ENCODE measurements at places on chromosomes 3 and 15.

DNA sequence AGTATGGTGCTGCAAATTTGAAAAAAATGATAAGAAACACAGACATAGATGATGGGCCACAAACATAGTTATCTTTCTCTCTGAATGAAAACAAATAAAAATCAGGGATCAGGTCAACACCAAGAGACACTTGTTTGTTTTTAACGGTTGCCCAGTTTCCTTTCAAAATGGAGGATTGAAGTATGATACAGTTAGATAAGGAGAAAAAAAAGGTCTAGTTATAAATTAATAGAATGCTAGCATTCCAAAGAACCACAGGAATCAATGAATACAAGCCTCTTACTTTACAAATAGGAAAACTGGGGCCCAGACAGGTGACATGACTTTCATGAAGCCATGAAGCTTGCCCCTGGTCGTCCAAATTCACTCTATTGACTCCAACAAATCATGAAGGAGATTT lies 305.1 kb downstream of the ZNF621 start:
- no peak for DNase-seq

DNA sequence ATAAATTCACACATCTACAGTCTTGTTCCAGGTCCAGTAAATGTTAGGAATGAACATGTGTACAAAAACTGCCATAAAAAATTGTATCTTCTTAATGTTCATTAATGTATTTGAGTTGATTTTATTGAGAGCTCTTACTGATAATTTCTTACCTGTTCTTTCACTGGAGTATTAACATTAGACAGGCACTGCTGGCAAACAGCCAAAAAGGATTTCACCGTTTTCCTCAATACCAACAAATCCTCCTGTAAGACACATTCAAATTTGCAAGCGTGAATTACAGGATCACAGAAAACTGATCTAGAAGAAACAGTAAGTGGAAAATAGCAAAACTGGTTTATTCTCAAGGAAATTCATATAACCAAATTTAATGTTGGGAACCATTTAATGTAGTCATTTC lies 127.4 kb downstream of the PCCB start:
- DNase-seq: no peak

DNA sequence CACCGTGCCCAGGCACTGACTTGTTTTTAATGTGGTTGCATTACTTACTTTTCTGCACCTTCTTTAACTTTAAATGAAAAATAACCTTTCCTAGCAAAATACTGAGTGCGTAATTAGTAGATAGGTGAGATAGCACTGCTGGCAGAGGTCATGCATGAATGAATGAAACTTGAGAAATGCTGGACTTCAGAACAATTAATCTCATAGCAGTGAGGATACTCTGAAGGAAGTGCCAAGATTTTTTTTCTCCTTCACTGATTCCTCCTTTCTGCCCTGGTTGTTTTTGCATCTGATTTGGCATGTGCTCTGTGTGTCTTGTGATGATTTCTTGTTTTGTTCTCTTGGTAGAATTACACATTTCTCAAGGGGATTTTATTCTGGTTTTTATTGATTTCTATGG lies 378.9 kb downstream of the PTPRG start:
- DNase-seq: no peak

GRCh38 chr3:181030948-181031347 lies 41.4 kb upstream of the DNAJC19 start:
- no peak for DNase-seq

- no peak for DNase-seq
Measured at GRCh38 chr15:29244123-29244522, 25.5 kb downstream of the NSMCE3 start.

- DNase-seq: no peak
Measured at GRCh38 chr3:61110576-61110975, 140.7 kb downstream of the FHIT start.

- no peak for DNase-seq
Measured at GRCh38 chr3:121231872-121232271, 313.9 kb downstream of the POLQ start.

GRCh38 chr3:192068464-192069254 lies 607.7 kb downstream of the PYDC2 start:
- DNase-seq: no peak

DNA sequence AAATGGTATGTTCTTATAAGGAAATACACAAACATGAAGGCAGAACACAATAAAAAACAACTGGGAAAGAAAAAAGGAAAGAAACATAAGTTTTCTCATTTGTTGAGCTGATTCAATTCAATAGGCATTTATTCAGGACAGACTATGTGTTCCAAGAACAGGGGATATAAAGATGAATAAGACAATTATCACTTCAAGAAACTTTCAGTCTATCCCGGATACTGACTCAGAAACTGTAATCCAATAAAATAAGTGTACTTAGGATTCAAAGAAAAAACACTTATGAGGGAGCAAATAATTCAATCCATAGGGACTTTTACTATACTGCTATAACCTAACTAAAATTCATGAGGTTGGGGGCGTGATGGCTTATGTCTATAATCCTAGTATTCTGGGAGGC lies 3.5 kb upstream of the POPDC2 start:
- no peak for DNase-seq

DNA sequence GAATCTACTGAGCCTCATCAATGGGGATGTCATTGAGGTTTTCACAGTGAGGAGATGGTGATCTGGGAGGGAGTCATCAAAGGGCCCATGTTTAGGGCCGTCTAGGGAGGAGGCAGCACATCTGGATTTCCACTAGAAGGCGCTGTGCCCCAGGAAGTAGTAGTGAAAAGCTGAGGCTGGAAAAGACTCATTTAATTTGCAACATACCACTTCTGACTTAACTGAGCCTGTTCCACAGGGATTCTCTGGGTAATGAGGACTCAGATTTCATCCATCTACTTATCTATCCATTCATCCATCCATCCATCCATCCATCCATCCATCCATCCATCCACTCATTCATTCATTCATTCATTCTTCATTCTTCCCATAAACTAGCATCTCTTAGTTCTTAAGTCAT lies 17.4 kb upstream of the SHF start:
- peak; percentile 50 for DNase-seq

All from stromal cell of bone marrow (primary cell).